Glomerular endothelial cell (primary cell): ENCODE measurements at places on chromosomes 12 and 14. TPM values are rescaled to one million over a fixed set of nuclear protein-coding genes. Genes with fewer than 3 reads are reported as not detected.

The RILPL1 gene
- total RNA-seq, result 29.5 and 42.2 TPM in 2 replicates

DNA sequence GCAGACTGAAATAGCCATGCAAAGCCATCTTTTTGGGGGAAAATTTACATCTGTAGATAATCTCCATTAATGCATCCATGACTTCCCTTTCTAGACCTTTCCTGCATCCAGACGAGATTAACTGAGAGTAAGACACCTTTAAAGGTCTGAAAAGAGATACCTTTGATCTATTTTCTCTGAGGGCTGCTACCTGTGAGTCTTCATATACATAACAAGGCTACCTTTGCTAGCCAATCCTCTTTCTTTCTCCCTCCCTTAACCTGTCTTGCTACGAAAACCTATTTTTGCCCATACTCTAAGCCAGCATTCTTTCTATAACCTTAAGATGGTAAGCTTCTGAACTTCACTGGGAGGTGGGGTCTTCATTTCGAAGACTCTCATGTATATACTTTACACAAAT is 908.5 kb upstream of the FBXO33 start:
- no peak for DNase-seq

DNA sequence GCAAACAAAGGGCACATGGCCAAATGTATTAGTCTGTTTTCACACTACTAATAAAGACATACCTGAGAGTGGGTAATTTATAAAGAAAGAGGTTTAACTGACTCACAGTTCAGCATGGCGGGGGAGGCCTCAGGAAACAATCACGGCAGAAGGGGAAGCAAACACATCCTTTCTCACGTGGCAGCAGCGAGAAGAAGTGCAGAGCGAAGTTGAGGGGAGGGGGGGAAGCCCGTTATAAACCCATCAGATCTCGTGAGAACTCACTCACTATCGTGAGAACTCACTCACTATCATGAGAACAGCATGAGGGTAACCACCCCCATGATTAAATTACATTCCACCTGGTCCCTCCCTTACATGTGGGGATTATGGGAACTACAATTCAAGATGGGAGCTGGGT is 66.1 kb downstream of the ST8SIA1 start:
- DNase-seq, result no peak

The ERP27 gene
- not detected in 2 replicates for total RNA-seq

GRCh38 chr14:101114726-101115515 is 211.4 kb upstream of the RTL1 start:
- no peak for DNase-seq

DNA sequence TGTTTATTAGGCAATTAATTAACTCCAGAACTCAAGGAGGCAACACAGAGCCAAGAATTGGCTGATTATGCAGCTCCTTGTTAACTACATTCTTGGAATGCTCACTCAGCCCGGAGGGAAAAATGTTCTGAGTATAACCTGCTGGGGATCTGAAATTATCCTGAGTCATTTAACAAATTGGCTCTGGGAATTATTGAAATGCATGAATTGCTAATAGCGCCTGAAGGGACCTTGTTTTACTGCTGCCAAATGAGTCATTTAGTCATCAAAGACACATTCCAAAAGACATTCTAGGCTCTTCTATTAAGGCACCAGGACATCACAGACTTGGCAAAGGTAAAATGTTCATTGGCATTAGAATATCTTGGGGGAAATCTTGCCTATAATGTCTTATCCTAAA is 13.0 kb downstream of the TMEM52B start:
- no peak for DNase-seq

The TSPAN19 gene
- 0.35 TPM in 1 of 2 replicates, not detected in the other for total RNA-seq

GRCh38 chr14:70118064-70118463 is 70.7 kb downstream of the SLC8A3 start:
- no peak for DNase-seq

DNA sequence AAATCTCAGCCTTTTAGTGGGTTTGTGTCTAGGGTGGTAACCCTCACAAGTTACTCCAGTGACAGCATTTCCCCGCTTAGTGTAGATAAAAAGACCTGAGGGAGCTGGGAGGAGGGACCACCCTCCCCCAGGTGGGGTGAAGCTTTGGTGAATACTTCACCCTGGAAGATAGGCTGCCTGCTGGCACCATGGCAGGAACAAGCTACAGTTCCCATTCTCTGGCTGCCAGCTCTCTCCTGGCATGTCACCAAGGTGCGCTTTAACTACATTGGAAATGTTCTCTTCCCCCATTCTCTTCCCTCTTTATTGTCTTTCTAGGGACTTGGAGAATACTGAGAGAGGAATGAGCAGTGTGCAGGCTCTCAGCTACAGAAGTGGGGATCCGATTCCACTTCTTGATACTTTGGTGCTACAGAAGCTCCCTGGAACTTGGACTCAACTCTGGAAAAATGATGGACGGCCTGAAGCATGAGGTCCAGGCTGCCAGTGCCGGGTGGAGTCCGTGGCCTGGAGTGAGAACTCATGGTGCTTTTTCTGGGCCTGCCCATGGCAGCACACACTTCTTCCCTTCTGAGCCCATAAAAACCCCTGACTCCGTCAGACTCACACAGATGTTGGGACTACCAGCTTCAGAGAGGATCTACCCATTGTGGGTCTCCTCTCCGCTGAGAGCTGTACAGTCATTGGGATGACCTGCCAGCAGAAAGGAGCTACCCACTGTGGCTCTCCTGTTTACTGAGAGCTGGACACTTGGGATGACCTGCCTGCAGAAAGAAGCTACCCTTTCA is 198.0 kb downstream of the ADGRD1 start:
- DNase-seq, result no peak

The AQP6 gene
- total RNA-seq, result not detected in 2 replicates
